ENCODE measurements at places on chromosomes 13 and 19. TPM values are rescaled to one million over a fixed set of nuclear protein-coding genes. Genes with fewer than 3 reads are reported as not detected.

The ANO8 gene
- 3.5 TPM for total RNA-seq

The CBARP gene
- total RNA-seq = 4.3 TPM

The FBXO17 gene
- total RNA-seq = 64.1 TPM

The CYP4F2 gene
- 0.14 TPM for total RNA-seq

The ZNF844 gene
- not detected for total RNA-seq

The EDDM13 gene
- total RNA-seq = not detected

The ZIC5 gene
- total RNA-seq = 2.5 TPM

The C19orf73 gene
- total RNA-seq = 1.6 TPM

The ARL11 gene
- total RNA-seq = not detected

The CEACAM3 gene
- total RNA-seq = not detected

The PSG1 gene
- 0.30 TPM for total RNA-seq

The NCAN gene
- total RNA-seq = 0.03 TPM

The GARIN5A gene
- total RNA-seq = 2.0 TPM

Measured in A549 treated with GW870086 at 1 μM for 4 hours (cell line).